ENCODE measurements at places on chromosomes 2 and 18. TPM values are rescaled to one million over a fixed set of nuclear protein-coding genes. Genes with fewer than 3 reads are reported as not detected.
A peak's percentile ranks its signal among the peaks of the same experiment; 100 is the strongest.

The BIRC6 gene
- total RNA-seq, result 118 TPM

The TMEM37 gene
- not detected for total RNA-seq

The INPP5D gene
- 138 TPM for total RNA-seq

DNA sequence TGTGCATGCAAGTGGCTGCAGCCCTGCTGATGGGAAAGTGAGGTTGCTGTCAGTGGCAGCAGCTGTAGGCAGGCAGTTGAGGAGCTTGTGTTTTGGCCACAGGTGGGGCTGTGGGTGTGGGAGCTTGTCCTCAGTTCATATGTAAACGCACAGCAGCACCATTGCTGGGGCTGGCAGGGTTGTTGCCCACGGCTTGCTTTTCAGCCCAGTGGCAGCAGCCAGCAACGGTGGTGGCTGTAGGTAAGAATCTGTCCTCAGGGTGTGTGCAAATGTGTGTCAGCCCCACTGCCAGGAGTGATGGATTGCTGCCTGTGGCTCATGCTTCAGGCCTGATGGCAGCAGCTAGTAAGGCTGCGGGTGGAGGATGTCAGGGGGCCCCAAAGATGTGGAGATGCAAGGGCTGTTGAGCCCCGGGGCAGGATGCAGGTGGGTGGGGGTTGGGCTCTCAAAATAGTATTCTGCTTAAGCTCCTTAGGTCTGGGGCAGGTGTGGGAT is 141.3 kb upstream of the THUMPD2 start:
- DNase-seq, result peak; percentile 42
- H3K4me1 ChIP-seq, result peaks cover 60% of the 10 kb centered on the region
- H3K27ac ChIP-seq, result peak overlapping the region; percentile 91
- peaks cover 12% of the 10 kb centered on the region for H3K36me3 ChIP-seq
- H3K4me3 ChIP-seq, result peak overlapping the region; percentile 68

- peaks cover 9% of the 10 kb centered on the region for H3K4me1 ChIP-seq
- peak; percentile 71 for DNase-seq
- no peaks in the 10 kb centered on the region for H3K36me3 ChIP-seq
- no peak within 1 kb of the TSS for H3K27ac ChIP-seq
Measured at GRCh38 chr2:178193823-178194599, at the start of gene OSBPL6. Gene OSBPL6, plus strand, starts transcription at chr2:178194512. Its CDS starts 111,673 bp downstream, at chr2:178306185.

- no peaks in the 10 kb centered on the region for H3K27me3 ChIP-seq
- H3K36me3 ChIP-seq, result no peaks in the 10 kb centered on the region
Measured at GRCh38 chr18:28831476-28831875, 654.5 kb upstream of the CDH2 start.

DNA sequence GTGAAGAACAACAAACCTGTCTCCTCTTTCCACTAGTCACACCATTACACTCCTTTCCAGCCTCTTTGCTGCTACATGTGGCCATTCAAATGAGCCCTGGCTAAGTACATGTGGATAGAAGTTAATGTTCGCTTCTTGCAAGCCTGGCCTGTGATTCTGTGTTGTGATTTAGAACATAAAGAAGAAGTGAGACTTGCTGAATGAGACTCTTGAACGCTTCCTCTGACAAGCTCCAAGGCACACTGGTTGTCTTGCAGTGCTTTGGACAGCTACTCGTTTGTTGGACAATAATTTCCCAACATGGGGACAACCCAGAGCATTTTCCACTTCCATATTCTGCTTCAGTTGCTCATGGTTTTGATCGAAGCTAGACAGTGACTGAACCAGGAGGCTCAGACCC is 57.3 kb downstream of the CCDC74A start:
- H3K27ac ChIP-seq, result no peak overlapping the region
- H3K36me3 ChIP-seq, result no peaks in the 10 kb centered on the region
- no peaks in the 10 kb centered on the region for H3K4me1 ChIP-seq
- H3K27me3 ChIP-seq, result peaks cover 21% of the 10 kb centered on the region

Measured in activated CD4-positive, alpha-beta T cell treated with anti-CD3 and anti-CD28 coated beads, Interleukin-2, amount 10 ng/mL, durations not matched to agents 7 days and 5 days (primary cell).